Cardiac septum (tissue), 1 donor: ENCODE measurements at places on chromosomes 3 and 15.

GRCh38 chr15:69557707-69558409, 105.2 kb downstream of the RPLP1 start:
- no peak for DNase-seq

DNA sequence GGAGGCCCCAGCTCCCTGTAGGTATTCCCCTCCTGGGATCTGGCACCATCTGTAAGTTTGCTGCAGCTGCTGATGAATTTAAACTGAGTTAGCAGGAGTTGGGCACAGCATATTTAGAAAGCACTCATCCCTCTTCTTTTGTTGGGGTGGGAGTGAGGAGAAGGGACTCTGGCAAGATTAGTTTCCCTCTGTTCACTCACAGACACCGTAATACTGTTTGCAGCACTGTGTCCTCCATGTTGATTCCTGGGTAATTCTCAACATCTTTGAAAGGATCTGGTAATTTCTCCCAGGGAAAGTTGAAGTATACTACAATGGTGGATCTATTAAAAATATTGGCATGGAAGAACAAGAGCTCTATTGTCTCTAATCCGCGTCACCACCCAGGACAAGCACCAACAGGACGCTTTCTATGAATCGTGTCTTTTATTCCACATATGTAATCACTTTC, 173.3 kb downstream of the RBMS3 start:
- no peak for DNase-seq

- DNase-seq, result no peak
Measured at GRCh38 chr3:129988429-129988828, 13.9 kb downstream of the TRH start.

DNA sequence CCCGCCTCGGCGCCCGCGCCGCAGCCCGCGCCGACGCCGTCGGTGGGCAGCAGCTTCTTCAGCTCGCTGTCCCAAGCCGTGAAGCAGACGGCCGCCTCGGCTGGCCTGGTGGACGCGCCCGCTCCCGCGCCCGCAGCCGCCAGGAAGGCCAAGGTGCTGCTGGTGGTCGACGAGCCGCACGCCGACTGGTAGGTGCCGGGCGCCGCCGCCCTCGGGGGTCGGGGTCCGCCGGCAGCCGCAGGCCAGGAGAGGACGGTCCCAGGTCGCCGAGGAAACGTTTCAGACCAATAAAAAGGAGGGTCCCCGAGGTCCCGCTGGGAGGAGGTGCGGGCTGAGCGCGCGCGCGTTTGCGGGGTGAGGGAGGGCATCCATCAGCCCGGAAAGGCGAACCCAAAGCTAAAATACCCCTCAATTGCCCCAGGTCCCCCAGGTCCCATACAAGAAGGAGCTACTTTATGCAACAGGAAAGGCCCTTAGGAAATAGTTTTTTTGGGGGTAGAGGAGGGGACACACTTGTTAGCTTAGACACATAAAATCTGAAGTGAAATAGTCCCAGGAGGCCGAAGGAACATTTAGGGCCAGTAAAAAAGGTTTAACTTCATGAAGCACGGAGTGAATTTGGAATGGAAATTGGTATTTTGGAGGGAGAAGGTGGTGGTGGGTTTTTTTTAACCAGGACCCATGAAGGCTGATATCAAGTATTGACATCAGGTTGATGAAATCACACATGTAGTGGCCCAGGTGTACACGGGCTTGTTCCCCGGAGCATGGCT, 739 bp downstream of the SYN2 start:
- DNase-seq, result no peak

DNA sequence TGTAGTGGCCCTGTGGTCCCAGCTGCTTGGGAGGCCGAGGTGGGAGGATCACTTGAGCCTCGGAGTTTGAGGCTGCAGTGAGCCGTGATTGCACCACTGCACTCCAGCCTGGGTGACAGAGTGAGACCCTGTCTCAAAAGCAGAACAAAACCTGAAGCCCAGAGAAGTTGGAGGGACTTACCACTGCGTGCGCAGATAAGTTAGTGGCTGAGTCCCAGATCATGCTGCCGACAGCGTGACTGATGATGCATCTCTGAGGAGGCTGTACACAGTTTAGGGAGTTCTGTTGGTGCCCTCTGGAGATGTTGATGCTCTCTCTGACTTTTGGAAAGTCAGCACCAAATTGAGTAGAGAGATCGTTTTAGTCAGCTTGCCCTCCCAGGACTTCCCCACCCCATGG, 15.8 kb upstream of the ABTB1 start:
- DNase-seq, result peak; percentile 2

- no peak for DNase-seq
Measured at GRCh38 chr3:112604536-112604935, 36.4 kb downstream of the CCDC80 start.

GRCh38 chr3:22089284-22089683, 338.3 kb upstream of the ZNF385D start:
- no peak for DNase-seq

- DNase-seq, result no peak
Measured at GRCh38 chr3:61780016-61780415, 218.6 kb downstream of the PTPRG start.

DNA sequence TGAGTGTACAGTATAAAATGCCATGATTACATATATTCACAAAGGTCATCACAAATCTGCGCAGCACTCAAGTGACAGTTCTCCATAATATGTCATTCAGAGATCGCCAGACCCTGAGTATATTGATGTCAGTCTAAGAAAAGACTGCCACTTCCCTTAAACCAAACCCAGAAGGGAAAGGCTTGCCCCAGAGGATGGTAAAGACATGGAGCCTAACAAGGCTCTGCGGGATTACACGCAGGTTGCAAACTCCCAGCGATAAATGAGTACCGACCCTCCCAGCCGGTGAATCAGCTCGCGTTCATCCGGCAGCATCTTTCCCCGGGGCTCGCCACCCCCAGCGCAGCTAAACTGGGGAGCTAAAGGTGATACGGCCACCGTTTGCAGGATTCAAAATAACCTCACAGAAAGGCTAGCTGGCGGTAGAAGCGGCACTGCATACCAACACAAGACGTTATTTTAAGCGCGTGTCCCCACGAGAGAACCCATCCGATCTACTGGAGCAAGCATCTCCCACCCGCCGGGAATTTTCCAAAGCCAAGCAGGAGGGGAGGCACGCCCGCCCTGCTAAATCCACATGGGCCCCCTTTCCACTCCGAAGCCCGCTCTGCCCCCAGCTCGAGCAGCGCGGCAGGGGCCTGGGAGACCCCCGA, 643 bp downstream of the MYO5A start:
- DNase-seq, result no peak

DNA sequence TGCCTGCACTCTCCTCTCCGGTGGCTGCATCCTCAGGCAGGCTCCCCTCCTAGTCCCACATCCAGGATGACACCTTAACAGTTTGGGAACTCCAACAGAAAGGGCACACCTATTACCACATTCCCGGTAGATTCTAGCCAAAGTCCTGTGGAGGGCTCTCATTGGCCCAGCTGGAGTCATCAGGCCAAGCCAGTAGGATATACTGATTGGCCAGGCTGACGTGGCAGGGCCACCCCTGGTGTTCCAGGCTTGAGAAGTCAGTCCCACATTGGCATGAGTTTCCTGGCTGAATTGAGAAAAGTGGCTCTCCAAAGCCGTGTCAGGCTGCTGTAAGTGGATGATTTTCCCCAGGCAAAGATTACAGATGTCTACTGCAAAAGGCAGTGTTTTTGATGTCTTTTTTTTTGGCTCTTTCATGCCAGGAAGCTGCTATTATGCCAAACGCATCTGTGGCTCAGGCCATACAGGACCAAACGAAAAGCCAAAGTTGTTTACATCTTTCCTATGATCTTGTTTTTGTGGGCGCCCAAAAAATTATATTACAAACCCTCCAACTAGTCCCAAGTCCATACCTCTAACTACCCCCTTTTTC, 6.6 kb upstream of the BLM start:
- no peak for DNase-seq

DNA sequence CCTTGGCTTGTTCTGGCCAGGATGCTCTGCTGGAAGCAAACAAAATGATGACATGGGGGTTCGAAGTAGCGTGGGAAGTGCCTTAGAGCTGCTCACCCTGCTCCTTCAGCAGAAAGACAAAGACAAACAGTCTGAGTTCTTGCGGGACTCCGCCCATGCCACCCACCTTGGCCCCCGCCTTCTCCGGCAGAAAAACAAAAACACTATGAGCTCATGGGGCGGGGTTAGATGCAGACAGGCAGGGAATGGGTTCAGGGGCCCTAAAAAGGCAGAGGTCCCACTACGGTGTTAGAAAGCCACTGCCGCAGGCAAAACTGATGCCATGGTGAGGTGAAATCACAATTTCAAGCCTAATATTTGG, 9.7 kb upstream of the NCKIPSD start:
- DNase-seq, result no peak

DNA sequence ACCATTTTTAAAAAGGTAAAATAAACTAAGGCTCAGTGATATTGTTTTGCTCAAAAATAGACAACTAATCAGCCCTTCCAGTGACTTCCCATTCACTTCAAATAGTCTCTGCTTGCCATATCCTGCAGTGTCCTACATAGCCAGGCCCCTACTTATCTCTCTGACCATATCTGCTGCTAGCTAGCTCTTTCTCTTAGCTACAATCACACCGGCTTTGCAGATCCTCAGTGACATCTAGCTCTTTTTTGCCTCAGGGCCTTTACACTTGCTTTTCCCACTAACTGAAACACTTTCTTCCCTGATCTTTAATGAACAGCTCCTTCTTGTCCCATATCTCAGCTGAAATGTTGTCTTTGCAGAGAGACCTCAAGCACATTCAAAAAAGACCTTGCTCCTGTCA, 161.3 kb downstream of the IL5RA start:
- DNase-seq, result no peak

GRCh38 chr3:125440970-125441369, 65.8 kb upstream of the ZNF148 start:
- peak; percentile 31 for DNase-seq

GRCh38 chr3:74434406-74434805, 180.1 kb downstream of the CNTN3 start:
- DNase-seq, result no peak

- DNase-seq, result no peak
Measured at GRCh38 chr15:70795311-70795665, 31.9 kb upstream of the UACA start.

- DNase-seq, result no peak
Measured at GRCh38 chr3:66756468-66757036, 241.6 kb upstream of the KBTBD8 start.

DNA sequence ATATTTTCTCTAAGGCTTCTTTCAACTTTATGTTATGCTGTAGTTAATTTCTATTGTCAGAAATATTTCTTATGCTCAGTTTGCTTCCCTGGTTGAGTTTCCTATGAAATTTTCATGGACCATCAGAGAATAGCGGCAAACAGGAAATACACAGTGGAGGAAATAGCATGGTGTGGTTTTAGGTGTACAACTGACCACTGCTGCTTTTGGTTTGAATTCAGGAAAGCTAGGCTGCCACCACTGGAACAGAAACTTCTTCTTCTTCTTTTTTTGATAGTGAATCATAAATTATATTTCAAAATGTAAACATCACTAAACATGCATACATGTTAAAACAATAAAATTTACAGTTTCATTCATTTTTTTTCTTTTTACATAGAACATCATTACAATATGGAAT, 316.6 kb upstream of the TGFBR2 start:
- DNase-seq, result no peak

- DNase-seq, result no peak
Measured at GRCh38 chr3:43791246-43791645, 100.5 kb downstream of the ABHD5 start.

GRCh38 chr15:28165791-28166190, 66.7 kb upstream of the OCA2 start:
- no peak for DNase-seq

- DNase-seq, result no peak
Measured at GRCh38 chr3:35335703-35336102, 303.6 kb upstream of the ARPP21 start.

DNA sequence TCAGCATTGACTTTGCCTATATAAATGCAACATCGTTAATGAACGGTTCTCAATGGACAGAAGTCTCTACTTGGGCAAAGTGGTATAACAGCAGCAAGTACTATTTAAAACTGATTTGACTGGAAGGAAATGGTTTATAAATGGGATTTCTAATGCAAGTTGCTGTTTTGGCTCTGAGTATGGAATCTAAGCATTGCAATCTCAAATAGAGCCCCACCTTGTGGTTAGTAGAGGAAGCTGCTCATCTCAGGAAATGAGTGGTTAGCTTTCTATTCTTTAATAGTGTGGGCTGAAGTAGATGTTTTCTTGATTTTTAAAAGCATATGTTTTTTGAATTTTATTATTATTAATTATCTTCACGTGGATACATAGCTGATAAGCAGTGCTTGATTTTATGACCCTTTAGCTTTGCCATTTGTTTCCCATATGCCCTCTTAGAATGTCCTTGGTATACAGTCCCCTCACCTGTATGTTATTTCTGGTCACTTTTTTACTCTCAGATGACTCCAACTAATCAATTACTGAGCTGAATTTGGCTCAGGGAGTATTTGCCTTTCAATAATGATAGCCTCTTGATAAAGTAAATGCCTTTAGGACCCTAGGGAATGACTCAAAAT, 67.1 kb downstream of the OXSM start:
- DNase-seq, result no peak

DNA sequence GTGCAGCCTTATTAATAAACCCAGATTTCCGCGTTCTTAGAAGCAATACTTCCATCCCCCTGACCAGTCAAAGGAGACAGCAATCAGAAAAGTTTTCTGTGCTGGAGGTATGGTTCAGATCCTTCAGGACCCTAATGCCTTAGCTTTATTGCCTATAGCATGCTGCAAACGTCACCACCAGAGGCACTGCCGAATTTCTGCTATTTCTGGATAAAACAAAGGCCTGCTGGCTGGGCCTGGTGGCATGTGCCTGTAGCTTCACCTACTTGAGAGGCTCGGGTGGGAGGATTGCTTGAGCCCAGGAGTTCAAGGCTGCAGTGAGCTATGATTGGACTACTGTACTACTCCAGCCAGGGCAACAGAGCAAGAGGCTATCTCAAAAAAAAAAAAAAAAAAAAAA, 407.2 kb downstream of the FOXP1 start:
- no peak for DNase-seq

DNA sequence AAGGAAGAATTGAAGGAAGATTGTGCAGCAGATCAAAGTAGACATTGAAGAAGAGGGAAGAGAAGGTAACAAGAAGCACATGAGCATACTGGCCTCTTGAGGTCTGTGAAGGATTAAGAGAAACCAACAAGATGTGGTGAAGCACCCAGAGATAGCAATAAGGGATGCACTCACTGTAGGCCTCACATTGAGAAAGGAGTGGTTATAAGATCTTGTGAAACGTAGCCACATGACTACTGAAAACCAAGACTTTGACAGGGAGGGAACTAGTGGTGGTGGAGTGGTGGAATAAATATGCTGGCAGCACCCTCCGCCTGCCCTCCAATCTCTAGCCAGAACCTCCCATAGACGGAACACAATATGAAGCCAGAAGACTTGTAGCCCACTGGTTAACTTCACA, 651.2 kb downstream of the DIPK2A start:
- DNase-seq, result no peak

DNA sequence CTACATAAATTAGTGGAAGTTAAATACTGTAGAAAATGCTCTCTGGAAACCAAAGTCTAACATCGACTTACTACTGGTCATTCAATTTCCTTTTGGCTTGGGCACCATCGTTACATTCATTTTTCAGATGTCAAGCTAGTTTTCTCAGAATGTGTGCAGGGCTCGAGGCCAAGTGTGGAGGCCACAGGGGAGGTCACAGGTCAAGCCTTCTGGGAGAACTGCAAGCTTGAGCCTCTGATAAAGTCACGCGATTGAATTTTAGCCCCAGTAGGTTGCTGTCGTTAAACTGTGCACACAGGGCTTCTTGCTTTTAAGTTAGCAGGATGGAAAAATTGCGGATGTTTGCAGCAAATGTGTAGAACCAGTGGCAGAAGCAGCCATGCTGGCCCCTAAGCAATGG, 182.2 kb downstream of the APBA2 start:
- no peak for DNase-seq

GRCh38 chr3:153714016-153714415, 407.2 kb upstream of the ARHGEF26 start:
- no peak for DNase-seq
